ENCODE measurements at places on chromosomes 16 and 17.
A peak's percentile ranks its signal among the peaks of the same experiment; 100 is the strongest.

DNA sequence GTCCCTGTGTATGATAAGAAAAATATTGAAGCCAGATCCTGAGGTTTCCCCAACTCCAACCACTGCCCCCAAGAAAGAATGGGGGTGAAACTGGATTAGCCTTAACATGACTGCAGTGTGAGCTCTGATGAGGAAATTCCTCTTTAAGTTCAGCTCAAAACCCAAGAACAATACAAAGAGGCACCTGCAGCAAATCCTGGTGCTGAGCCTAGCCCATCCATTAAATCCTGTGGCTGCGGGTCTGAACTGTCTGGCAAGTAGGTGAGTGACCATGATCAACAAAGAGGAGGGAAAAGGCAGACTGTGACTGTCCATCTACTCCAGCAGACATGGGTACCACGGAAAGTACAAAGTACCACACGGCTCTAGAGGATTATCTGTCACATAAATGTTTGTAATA lies 64.2 kb downstream of the CREBBP start:
- DNase-seq: no peak

DNA sequence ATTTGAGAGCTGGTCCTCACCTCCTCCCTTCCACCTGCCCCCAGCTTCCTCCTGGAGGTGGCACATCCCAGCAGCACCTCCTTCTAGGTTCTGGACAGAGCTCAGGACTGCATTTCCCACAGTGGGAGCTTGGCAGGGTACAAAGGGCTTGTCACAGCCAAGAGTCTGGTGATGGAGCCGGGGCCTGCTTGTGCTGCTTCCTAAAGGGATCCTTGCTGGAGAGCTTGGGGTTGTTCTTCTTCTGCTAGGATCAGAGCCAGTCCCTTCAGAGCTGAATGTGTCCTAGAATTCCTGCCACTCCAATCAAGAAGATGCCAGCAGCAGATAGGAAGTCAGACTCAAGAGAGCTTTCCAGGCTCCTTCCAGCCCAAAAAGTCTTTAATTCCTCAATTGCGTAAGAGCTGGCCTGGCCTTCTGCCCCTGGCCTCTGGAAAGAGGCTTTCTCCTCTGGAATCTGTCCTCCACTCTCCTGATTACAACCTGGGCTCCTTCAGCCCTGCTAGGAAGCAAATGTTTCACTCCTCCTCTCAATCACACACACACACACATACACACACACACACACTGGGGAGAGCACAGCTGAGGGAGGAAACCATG lies 4.4 kb downstream of the CD300E start:
- no peak for DNase-seq

DNA sequence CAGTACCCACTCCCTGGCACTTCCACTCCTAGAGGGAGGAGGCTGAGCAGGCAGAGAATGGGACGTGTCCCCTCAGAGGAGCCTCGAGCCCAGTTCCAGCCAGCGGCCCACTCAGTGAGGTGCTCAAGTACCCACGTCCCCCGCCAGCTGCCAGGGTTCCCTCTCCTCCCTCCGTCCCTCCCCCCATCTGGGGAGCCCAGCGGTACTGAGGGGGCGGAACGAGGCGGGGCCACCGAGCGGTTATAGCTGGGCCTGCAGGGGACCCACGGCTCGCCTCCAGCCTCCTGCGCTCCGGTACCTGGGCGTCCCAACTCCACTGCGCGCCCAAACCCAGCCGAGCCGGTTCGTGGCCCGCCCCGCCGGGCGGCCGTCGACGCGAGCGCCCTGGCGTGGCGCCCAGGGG lies at the start of gene NPW:
NPW (plus strand) TSS at position 268 of the 403 bp plus-strand sequence.
- DNase-seq: no peak

- peak; percentile 73 for DNase-seq
Observed at GRCh38 chr16:66549284-66550131, at the start of gene TK2. TK2 (minus strand) TSS chr16:66550122; CDS start chr16:66550061, 61 bp downstream.

DNA sequence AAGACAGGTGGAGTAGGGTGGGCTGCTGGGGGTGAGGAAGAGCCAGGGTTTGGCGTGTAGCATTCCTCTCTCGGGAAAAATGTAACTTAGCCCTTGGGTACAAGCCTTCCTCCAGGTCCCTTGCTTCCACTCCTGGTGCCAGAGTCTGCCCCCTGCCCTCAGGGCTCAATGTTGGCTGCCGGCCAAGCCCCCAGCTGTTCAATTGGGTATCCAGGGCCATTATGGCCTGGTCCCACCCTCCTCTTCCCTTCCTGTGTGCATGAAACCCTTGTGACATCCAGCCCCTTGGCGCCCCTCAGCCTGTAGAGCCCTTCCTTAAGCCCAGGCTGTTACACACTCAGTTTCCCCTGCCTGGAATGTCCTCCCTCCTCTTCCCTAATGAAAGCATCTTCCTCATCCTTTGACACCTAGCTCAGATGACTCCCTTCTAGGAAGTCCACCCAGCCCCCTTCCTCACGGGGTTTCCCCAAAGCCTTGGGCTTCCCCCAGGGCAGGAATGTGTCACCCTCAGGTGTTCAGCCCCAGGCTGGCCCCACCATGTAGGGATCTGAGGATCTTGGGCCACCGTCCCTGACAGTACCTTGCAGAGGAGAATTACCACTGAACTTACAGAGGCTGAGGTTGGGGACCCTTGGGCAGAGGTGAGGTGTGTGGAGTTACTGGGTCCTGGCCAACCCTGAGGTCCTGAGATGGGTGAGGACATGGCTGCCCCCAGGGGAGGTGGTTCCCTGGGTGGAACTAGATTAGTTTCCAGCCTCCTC lies 30.0 kb downstream of the B9D1 start:
- DNase-seq: no peak

DNA sequence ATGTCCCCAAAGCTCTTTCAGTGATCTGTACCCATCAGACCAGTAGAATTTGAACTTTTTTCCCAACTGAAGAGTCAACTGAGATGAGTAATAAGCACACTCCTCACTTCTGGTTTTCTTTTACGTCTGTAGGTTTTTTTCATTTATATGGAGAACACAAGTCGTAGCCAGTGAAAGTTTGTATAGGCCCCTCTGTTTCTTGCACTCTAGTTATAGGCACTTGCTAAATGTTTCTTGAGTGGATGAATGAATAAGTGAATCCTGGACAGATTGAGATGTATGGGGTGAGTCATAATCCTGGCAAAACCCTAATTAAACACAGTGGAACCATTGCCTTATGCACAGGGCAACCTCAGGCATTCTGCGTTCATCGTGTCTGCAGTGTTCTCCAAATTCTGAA lies 193.7 kb upstream of the TBX2 start:
- DNase-seq: peak; percentile 2

GRCh38 chr17:58586009-58586644 lies 71.7 kb upstream of the MTMR4 start:
- DNase-seq: no peak

- peak; percentile 96 for DNase-seq
Observed at GRCh38 chr17:83203073-83203471, 123.7 kb downstream of the METRNL start.

GRCh38 chr16:57998486-57998885 lies 2.0 kb downstream of the ZNF319 start:
- peak; percentile 31 for DNase-seq

DNA sequence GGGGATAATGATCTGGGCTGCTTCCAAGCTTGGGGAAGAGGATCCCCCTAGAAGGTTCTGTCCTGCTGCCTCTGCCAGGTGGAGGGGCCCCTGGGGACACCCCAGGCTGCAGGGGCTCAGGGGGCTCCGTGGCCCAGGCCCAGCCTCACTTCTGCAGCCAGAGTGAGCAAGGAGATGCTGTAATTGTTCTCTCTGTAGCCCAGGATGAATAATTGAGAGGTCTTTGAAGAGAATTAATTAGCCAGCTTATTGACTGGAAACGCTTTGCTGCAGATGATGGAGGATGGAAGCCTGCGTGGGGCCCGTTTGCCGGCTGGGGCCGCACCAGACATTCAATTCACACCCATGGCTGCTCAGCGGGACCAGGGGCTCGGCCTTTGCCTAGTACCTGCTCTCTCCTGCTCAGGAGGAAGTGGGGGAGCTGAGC lies 38.5 kb downstream of the TMEM235 start:
- DNase-seq: no peak

GRCh38 chr16:12819126-12820117 lies 15.7 kb upstream of the CPPED1 start:
- peak; percentile 85 for DNase-seq

GRCh38 chr17:50263331-50264262 lies 10.7 kb upstream of the TMEM92 start:
- DNase-seq: no peak

GRCh38 chr16:84611041-84611440 lies 6.8 kb downstream of the COTL1 start:
- no peak for DNase-seq

GRCh38 chr16:78389009-78389498 lies 289.6 kb downstream of the WWOX start:
- DNase-seq: no peak

GRCh38 chr17:14672830-14673229 lies 371.9 kb downstream of the HS3ST3B1 start:
- DNase-seq: peak; percentile 59

- DNase-seq: no peak
Observed at GRCh38 chr17:72972263-72972951, 120.1 kb downstream of the SLC39A11 start.

DNA sequence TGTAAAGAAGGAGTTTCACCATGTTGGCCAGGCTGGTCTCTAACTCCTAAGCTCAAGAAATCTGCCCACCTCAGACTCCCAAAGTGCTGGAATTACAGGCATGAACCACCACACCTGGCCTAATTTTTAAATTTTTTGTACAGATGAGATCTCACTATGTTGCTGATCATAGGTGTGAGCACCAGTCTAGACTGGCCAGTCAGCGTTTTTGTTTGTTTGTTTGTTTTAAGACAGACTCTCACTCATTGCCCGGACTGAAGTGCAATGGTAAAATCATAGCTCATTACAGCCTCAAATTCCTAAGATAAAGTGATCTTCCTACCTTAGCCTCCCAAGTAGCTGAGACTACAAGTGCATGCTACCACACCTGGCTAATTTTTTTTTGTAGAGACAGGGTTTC lies 38.0 kb upstream of the TAOK1 start:
- DNase-seq: no peak

DNA sequence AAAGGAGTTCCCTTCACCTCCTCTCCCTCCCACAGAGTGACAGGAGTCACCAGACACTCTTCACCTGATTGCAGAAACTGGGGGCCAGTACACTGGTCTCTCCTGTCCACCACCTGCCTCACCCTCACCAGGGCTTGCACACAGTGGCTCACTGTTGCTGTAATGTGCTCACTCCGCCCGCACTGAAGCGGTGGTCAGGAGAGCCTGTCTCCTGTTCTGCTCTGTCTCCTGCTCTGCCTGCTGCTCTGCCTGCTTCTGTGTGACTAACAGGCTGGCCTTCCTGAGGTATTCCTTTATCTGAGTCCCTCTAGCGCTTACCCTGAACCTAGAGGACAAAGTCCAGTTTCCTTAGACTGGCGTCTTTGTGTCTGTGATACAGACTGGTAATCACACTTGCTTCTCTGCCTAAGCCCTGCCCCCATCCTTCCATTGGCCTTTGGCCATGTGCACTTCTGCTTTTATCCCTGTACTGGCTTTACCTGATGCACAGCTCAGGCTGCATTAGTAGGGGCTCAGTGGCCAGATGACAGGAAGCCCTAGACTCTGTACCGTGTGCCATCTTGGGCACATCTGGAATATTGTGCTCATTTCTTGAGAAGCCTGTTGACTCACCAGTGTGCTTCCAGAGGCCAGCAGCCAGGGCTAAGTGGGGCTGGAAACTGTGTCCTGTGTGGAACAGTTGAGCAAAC lies 13.3 kb downstream of the PROCA1 start:
- DNase-seq: no peak

DNA sequence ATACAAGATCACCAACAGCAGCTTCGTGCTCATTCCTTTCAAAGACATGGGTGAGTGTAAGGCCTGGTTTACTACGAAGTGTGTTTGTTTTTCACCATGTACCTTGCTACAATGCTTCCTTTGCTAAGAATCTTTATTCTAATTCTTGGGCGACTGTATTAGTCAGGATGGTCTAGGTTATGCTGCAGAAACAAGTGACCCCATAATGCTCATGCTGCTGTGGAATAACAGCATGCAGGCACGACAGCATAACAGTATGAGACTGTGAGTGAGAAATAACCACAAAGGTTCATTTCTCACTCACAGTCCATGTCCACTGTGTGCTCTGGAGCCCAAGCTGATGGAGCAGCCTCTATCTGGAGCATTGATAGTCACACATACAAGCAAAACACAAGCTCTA lies 38.0 kb downstream of the TMC7 start:
- no peak for DNase-seq

DNA sequence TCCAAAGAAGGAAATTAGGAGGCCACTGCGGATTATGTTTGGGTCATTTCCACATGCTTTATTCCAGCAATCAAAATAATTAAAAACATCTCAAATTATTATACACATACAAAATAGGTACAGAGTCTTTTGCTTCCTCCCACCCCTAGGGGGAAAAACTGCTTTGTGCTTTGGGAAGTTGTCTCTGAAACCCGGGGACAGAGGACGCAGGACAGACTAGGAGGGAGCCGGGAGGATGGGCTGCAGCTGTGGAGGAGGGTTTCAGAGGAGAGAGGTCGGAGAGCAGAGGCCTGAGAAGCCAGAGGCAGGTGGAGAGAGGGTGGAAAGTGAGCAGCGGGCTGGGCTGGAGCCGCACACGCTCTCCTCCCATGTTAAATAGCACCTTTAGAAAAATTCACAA lies 17.4 kb downstream of the COL1A1 start:
- no peak for DNase-seq

DNA sequence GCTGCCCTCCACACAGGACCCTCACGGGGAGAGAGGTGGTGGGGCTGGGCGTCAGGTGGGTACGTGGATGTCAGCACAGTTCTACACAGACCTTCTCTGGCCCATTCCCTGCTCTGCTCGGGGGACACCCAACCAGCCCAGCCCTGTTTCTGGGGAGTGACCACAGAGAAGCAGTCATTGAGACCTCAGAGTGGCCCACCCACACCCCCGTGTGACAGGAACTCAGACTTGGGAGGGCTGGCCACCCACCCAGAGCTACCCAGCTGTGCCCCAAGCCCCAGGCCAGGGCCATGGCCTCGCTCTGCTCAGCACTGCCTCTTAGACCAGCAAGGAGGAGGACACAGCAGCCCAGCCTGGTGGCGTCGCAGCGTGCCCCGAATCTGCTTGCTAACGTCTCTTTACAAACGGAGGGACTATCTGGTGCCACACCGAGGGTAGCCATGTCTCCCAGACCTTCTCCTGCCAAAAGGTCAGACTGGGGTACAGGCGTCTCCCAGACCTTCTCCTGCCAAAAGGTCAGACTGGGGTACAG lies 77.7 kb downstream of the KLHDC4 start:
- DNase-seq: no peak

- peak; percentile 49 for DNase-seq
Observed at GRCh38 chr17:81563861-81564586, 11.9 kb upstream of the FAAP100 start.

DNA sequence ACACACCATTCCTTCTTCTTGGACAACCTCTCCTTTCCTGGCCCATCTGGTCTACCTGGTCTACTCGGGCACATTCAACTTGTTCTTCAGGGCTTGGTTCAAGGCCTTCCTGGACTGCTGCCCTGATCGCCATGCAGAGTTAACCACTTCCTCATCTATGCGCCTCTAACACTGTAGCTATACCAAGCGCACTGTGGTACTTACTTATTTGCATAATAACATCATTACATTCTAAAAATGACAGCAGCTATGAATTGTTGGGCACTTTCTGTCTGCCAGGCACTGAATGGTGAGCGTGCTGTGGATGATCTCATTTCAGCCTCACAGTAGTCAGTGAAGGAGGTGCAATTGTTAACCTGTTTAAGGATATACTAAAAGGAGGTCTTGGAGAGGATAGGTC lies 66.9 kb upstream of the SDK2 start:
- peak; percentile 31 for DNase-seq

GRCh38 chr17:27430882-27431491 lies 25.3 kb upstream of the KSR1 start:
- peak; percentile 63 for DNase-seq

GRCh38 chr16:17160285-17160853 lies 310.4 kb downstream of the XYLT1 start:
- DNase-seq: no peak

- peak; percentile 70 for DNase-seq
Observed at GRCh38 chr16:74700116-74700437, 585 bp downstream of the MLKL start.

All from suppressor macrophage treated with lipopolysaccharide for 4 hours (primary cell).